ENCODE measurements at places on chromosomes 12 and 14. TPM values are rescaled to one million over a fixed set of nuclear protein-coding genes. Genes with fewer than 3 reads are reported as not detected.

GRCh38 chr14:106346534-106347290 is 820.3 kb downstream of the TMEM121 start:
- no peak for DNase-seq

GRCh38 chr12:25311506-25311905 is 60.8 kb upstream of the KRAS start:
- DNase-seq: no peak

- no peak for DNase-seq
Observed at GRCh38 chr12:27237790-27238771, 6.0 kb upstream of the STK38L start.

GRCh38 chr12:106739318-106739717 is 35.2 kb upstream of the RIC8B start:
- DNase-seq: no peak

DNA sequence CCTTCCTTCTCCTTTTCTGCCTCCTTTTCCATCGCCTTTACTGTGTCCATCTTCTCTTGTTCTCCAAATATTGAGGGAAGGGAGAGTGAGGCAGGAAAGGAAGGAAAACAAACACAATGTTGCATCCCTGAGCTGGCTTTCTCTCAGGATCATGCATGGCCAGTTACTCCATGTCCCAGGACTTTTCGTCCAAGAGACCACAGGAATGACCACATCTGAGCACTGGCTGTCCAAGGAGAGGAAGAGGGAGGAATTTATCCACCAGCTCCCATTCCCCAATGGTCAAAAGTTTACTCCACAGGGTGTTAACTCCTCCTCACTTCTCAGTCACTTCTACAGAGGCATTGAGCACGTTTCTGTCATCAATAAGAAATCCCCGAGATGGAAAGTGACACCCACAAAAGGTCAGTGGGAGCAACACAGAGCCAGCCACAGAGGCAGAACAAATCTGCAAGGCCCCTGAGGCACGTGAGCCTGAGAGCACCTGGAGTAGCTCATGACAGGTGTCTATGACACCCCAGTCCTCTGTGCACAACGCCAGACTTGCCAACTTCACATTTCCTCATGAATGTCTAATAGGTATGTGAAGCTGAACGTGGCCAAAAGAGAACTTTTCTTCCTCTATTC is 177.3 kb upstream of the NUDT4 start:
- no peak for DNase-seq

DNA sequence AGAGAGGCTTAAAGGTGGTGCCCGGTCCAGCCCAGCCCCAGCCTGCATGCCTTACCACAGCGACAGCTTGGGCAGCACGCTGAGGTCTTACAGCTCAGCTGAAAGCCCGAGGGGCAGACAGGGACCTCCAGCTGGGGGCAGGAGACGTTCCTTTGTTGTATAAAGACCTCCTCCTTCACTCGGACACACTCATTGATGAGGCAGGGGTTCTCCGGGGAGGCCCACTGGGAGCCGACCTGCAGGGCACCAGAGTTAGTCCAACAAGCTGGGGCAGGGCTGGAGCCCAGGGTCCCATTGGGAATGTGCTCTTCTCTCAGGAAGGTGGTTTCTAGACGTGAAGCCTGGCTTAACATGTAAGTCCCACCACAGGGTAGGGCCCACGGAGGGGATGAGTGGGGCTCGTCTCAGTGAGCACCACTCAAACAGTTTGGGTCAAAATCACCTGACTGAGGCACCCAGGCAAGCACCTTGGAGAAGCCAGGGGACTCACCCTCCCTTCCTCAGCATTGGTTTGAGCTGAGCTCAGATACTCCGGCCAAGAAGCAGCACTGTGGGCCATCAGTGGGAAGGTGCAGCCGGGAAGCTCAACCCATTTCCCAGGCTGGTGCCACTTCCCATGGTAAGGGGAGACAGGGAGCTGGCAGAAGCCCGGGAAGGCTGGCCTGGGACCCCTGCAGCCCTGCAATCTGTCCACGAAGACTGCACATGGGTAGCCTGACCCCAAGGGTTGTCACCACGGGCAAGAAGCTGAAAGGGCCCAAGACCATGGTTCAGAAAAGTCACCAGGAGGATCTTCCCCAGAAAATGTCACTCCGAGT is 24.3 kb upstream of the ANO2 start:
- DNase-seq: no peak

STAC3 gene
- total RNA-seq: 1.1 TPM

- DNase-seq: no peak
Observed at GRCh38 chr12:93434256-93434865, 7.4 kb downstream of the UBE2N start.

FOXN3 gene
- 93.5 TPM for total RNA-seq

TPPP2 gene
- total RNA-seq: not detected

Data from ovary (tissue), 10 donors.